ENCODE measurements at places on chromosomes 6 and 20.

DNA sequence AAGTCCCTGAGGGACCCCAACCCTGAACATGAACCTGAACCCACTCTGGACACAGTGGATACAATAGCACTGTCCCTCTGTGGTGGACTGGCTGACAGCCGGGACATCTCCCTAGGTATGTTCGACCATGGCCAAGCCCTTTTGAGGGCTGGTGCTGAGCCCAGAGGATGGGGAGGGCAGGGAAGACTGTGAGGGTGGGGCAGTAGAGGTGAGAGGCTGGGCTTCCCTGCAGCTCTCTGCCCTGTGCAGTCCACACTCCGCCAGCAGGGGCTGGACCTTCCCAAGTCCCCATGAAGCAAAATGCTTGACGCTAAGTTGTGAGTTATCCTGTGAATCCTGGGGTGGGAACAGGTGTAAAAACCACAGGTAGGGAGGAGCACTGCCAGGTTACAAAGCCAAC, 11.5 kb downstream of the LPIN3 start:
- DNase-seq, result no peak

DNA sequence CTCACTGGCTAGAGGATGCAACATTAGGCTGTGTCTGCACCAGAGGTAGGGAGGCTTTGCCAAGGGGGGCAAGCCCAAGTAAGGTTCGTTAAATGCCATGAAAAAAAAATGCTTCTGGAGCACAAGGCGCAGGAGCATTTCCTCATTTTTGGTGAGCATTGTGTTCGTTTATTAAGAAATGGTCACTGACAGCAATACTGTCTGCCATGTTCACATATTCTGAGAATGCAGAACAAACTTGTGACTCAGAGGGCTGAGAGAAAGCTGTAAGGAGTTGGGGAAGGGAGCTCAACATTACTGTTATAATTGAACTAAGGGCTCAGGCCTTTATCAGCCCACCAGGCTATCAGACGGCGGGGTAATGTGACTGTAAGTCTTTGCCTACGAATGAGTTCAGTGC, 465.4 kb upstream of the BTBD3 start:
- no peak for DNase-seq

GRCh38 chr6:11277275-11278206, 45.1 kb upstream of the NEDD9 start:
- no peak for DNase-seq

GRCh38 chr6:149015535-149016525, 269.0 kb downstream of the UST start:
- DNase-seq, result no peak

DNA sequence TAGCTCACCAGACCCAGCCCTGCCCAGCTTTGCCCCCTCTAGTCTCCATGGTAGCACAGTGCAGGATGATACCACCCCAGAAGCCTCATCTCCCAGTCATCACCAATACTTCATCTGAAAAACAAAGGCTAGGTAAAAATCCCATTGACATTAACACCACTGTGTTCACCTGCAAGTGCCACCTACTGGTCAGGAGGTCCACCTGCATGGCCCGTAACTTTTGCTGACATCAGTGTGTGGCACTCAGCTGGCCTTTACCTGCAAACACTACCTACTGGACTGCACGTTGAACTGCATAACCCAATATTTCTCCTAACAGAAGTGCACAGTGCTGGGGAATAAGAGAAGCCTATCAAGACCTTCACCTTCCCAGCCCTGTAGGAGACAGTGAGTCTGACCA, 234.7 kb upstream of the ADGRB3 start:
- DNase-seq, result no peak

- DNase-seq, result no peak
Measured at GRCh38 chr20:5885866-5886265, 64.5 kb downstream of the TRMT6 start.

DNA sequence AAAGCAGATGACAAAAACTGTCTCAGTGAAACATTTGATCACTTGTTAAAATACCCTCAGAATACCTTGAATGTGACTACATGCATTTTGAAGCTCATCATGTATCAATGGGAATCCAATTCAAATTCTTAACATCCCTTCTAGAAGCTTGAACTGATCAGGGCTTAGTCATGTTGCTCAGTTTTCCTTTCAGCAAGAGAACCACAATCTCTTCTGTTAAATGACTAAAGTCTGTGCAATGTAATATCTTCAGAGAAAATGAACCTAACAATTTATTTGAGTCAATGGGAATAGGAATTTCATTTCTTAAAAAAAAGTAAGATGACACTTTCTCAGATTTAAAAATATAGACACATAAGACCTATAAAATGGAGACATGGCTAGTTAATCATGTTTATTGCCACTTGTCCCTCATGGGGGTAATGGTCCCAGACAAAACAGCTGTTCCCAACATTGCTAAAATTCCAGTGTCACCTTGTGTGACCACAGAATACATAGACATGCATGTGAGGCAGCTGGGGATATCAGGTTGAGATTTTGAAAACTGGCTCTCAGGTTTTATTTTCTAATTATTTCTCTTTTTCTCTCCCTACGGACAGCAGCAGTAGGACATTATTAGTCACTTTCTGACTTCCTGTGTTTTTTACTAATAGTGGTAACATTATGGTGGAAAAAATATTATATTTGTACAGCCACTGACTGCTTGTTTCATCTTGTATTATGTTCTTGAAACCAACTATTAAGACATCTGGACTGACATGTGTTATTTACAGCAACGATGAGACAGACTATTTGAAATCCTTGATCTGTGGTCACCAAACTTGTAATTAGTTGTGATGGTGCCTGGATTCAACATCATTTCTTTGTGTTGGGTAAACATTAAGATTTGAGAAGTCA, 192.5 kb downstream of the COL9A1 start:
- DNase-seq, result no peak

- no peak for DNase-seq
Measured at GRCh38 chr20:1687053-1687452, 29.5 kb upstream of the SIRPG start.

DNA sequence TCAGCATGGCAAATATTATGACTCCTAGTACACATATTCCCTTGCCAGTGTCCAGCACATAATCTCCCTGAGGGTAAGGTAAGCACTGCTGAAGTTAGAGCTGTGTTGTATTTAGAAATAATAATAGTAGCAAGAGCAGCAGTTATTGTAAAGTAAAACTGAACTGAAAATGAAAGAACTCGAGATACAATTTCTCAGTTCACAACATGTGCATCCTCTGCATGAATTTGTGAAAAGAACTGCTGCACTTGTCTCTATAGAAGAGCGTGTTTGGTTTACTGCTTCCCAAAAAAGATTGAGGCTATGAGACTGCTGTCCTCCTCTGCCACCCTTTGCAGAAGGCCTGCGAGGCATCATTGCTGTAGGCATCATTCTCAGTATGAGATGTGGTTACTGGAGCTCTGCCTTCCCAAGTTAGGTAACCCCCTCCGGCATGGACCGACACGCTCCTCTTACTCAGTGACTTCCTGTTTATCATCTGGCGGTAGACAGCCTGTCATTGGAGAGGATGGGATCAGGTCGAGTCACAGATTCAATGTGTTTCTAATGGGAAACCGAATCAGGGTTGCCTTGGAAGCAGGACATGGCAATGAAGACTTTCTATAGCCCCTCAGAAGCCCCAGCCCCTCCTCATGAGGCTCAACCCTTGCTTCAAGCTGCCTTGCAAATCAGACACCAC, 48.1 kb downstream of the SLC24A3 start:
- peak; percentile 79 for DNase-seq

GRCh38 chr6:105832313-105832761, 253.8 kb upstream of the PRDM1 start:
- no peak for DNase-seq

DNA sequence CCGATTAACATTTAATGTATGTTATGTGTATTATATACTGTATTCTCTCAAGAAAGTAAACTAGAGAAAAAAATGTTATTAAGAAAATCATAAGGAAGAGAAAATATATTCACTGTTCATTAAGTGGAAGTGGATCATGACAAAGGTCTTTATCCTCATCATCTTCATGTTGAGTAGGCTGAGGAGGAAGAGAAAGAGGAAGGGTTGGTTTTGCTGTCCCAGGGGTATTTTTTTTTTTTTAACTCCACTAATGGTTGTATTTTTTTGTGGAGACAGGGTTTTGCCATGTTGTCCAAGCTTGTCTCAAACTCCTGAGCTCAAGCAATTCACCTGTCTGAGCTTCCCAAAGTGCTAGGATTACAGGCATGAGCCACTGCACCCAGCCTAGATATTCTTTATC, 11.0 kb downstream of the ECT2L start:
- DNase-seq, result no peak

DNA sequence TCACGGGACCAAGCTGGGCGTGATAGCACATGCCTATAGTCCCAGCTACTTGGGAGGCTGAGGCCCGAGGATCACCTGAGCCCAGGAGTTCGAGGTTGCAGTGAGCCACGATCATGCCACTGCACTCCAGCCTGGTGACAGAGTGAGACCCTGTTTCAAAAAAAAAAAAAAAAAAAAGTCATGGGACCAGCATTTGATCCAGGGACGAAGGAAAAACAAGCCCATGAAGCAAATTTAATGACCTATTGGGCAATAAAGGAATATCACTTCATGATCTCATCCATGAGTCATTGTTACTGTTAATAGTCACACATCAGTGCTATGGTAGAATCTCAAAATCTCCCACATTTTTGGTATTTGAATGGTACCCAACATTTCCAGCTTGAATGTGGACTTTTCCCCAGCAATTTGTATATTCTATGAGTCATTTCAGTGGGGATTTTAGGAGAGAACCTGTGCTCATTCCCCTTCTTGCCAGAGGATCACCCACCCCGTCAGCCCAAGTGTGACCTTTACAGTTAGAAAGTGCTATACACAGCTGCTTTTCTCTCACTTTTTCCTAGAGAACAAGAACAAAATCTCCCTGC, 8.5 kb upstream of the SOD2 start:
- no peak for DNase-seq

DNA sequence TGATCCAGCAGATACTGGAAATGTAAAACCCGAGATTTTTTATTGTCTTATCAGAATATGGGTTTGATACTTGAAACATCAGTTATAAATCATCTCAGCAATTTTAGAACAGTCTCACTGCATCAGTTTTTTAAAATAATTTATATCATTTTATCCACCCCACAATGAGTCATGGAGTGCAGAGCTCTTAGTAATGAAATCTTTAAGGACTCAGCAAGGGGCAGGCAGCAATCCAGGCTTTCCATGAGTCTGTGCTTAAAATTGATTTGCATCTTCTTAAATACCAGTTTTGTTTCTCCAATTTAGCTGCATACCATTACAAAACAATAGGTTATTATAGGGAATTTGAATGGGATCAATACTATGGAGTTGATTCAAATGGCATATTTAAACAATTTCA, 832.3 kb downstream of the C6orf118 start:
- no peak for DNase-seq

- peak; percentile 34 for DNase-seq
Measured at GRCh38 chr6:88165844-88166492, at the start of gene CNR1. TSS of gene CNR1 (minus strand) at chr6:88166347. CDS start at chr6:88145274, 21,073 bp downstream.

- no peak for DNase-seq
Measured at GRCh38 chr6:44661221-44662008, 273.9 kb downstream of the CDC5L start.

- no peak for DNase-seq
Measured at GRCh38 chr20:34561661-34562060, 3.1 kb downstream of the MAP1LC3A start.

GRCh38 chr6:3321042-3321441, 62.3 kb downstream of the PSMG4 start:
- DNase-seq, result no peak

- no peak for DNase-seq
Measured at GRCh38 chr6:124758663-124759062, 203.6 kb upstream of the RNF217 start.

DNA sequence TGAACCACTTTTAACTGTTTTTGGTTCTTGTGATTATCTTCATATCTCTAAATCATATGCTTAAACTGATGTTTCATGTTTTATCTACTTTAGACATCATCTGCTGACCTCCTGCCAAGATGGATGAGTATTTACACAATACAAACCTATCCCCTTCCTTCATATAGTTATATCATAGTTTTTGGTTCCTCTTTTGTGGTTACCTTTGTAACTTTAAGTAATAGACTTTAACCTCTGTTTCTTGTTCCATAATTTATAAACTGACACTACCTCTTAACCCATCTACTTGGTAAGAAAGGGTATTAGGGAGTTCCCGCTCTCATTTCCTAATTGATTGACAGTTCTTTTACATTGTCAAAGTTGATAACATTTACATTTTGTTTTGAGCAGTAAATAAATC, 11.9 kb downstream of the PCMT1 start:
- no peak for DNase-seq

DNA sequence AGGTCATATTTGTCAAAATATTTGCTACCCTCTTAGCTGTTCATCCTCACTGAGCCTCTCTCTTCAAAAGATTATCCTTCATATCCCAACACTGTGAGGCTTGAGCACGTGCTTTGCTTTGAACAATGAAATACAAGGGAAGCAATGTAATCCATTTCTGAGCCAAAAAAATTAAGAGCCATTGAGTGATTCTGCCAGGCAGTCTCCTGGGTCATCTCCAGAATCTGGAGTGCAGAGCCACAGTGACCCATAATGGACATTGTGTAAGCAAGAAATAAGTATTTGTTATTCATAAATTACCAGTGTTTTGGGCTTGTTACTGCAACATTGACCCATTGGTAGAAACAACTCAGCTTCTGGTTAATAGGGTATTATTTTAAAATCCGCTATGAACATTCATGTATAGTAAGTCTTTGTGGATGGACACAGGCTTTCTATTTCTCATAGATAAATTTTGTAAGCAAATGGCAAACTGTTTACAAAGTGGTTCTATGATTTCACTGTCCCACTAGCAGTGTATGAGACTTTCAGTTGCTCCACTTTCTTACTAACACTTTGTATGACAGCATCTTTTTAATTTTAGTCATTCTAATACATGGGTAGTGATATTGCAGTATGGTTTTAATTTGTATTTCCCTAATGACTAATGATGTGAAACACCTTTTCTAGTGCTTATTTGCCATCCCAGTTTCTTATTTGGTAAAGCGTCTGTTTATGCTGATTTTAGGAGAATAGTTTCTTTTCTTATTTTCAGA, 358.2 kb downstream of the PLCB1 start:
- DNase-seq, result no peak

DNA sequence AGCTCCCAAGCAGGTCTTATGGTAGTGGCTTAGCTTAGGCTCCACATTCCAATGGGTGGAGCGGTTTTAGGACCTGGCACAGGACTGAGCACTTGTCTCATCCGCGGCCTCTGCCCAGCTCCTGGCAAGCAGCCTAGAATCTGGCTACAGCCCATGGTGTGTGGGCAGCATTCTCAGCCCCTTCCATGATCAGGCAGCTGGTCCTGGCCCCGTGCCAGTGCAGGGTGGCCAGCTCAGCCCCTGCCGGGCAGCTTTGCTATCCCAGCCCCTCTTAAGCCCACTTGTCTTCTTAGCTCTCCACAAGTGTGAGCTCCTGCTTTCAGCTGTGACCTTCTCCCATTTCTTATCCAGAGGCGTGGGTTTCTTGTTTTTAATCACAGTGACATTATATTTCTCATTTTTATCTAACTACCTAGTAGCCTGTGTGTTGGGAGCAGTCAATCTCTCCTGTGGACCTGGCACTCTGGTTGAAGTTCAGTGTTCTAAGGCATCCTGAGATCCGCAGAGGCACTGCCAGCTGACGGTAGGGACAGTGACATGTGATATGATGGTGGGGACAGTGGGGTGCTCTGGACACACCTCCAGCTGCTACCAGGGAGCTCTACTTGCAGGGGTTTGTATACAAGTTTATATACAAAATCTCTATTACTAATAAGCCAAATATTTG, 119.9 kb upstream of the PRND start:
- no peak for DNase-seq
